ENCODE measurements at places on chromosomes 1 and 21. TPM values are rescaled to one million over a fixed set of nuclear protein-coding genes. Genes with fewer than 3 reads are reported as not detected.
A peak's percentile ranks its signal among the peaks of the same experiment; 100 is the strongest.

NTNG1 gene
- 0.09 TPM for total RNA-seq

C1orf87 gene
- not detected for total RNA-seq

EFNA1 gene
- total RNA-seq: 63.0 TPM

RAB3B gene
- total RNA-seq: 3.2 TPM

GRCh38 chr1:199948587-199949280, 78.8 kb upstream of the NR5A2 start:
- DNase-seq: no peak

DNA sequence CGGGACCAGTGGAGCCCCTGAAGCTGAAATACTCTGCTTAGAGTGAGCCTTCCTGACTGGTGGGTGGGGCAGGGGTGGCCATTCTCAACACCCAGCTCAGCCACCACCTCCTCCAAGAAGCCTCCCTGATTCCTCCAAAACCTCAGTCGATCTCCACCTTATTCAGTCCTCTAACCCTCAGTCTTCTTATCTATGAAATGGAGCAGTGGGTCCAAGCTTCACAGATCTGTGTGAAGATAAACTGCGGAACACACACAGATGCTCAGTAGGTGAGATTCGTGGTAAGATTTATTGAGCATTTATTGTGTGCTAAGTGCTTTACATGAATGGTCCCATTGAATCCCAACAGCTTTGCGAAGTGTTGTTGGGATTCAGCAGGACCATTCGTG, 93.1 kb upstream of the RUNX3 start:
- DNase-seq: no peak

DNA sequence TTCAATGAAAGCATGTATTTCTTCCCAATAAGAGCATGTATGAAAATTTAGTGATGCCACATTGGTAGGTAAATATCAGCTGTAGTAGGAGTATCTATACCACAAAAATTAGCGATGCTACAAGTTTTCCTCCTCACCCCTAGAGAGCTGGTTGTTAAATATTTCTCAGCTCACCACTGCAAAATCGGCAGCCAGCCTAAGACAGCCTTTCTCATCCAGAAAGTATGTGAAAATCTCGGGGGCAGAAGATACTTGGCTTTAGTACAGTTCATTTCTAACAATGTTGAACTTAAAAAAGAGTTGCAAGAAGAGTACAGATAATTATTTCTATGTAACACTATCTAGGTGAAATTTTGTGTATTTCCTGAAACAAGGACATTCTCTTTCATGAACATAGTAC, 235.4 kb downstream of the TPR start:
- no peak for DNase-seq

GRCh38 chr1:48743480-48743879, 33.2 kb downstream of the BEND5 start:
- no peak for DNase-seq

DNA sequence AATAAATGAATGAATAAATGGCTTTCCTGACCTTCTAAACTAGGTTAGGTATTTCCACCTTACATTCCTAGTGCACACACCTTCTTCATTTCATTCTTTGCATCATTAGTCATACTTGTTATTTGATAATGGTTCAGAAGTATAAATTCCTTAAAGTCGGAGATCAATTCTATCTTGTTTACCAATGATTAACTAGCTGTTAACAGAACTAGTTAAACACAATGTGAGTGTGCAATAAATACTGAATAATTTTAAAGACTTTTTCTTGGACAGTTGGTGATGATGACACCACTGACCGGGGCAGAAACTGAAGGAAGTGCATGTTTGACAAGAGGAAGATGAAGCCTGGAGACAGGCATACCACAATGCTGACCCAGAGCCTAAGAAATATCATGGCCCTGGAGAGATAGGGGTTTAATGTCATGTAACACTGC, 207.1 kb upstream of the DEPDC1 start:
- no peak for DNase-seq

GRCh38 chr1:176880955-176881595, 283.4 kb downstream of the ASTN1 start:
- DNase-seq: peak; percentile 33

GRCh38 chr1:234970731-234971476, 157.7 kb downstream of the TOMM20 start:
- DNase-seq: peak; percentile 70

GRCh38 chr1:224014330-224014649, 99.6 kb upstream of the FBXO28 start:
- DNase-seq: no peak

- DNase-seq: no peak
Measured at GRCh38 chr1:150406483-150406882, 42.5 kb downstream of the RPRD2 start.

GRCh38 chr1:203044546-203045250, 18.4 kb downstream of the PPFIA4 start:
- DNase-seq: no peak

GRCh38 chr21:17537299-17537698, 24.5 kb downstream of the CXADR start:
- no peak for DNase-seq

DNA sequence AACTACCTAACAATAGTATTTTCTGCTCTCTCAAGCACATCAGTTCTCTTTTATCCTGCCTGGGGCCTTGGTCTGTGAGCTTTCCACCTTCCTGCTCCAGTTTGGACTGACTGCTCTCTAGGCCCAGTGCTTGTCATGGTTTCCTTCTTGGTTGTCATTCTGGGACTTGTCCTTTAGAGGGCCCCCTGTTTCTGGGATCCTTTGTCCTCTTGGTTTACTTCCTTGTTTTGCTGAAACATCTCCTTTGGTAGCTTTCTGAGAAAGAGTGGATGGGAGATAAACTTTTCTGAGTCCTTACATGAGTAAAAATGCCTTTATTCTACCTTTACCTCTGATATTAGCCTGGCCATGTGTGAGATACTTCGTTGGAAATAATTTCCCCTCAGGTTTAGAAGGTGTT, 4.7 kb downstream of the SLC1A7 start:
- no peak for DNase-seq
